ENCODE measurements at places on chromosomes 6 and 20.
A peak's percentile ranks its signal among the peaks of the same experiment; 100 is the strongest.

GRCh38 chr6:120627612-120628011 lies 706.7 kb downstream of the TBC1D32 start:
- no peak for DNase-seq

- no peak for DNase-seq
Observed at GRCh38 chr6:107323133-107323785, 136.1 kb downstream of the PDSS2 start.

DNA sequence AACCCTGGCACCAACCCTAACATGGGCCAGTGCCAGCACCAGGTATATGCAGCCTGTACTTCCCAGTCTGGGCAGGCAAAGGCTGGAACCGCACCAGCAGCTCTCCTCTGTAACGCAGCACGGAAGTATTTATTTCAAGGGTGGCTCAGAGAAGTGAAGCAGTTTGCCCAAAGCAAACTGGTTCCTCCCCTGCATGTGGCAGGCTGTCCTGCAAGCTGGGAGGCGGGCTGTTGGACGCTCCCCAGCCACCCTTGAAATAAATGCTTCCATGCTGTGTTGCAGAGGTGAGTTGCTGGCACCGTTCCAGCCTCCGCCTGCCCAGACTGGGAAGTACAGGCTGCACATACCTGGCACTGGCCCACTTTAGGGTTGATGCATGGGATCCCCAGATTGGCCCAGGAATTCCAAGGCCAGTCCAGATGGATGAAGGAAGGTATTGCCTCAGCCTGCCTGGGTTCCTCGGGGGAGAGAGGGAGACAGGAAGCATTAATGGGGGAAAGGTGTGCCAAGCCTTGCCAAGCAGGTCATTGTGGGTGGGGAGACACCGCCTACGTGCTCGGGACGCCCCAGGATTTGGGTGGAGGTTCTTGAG lies 49.8 kb downstream of the PPARD start:
- DNase-seq, result no peak

- DNase-seq, result no peak
Observed at GRCh38 chr6:73348550-73349204, 5.4 kb downstream of the DPPA5 start.

DNA sequence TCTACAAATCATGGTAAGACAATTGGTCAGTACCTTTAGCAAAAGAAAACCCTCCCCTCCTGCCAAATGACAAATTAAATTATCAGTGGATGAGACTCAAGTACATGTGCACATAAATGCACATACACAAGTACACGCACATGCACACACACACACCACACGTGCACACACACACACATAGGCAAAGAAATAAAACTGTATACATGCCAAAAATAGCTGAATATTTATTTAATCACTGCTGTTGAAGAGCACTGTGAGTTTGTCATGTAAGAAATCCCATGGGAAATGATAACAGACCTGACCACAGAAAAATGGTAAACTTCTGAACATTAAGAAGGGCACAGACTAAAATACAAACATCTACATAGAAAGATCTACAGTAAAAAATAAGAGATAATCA lies 46.6 kb upstream of the TNFAIP3 start:
- DNase-seq, result no peak

DNA sequence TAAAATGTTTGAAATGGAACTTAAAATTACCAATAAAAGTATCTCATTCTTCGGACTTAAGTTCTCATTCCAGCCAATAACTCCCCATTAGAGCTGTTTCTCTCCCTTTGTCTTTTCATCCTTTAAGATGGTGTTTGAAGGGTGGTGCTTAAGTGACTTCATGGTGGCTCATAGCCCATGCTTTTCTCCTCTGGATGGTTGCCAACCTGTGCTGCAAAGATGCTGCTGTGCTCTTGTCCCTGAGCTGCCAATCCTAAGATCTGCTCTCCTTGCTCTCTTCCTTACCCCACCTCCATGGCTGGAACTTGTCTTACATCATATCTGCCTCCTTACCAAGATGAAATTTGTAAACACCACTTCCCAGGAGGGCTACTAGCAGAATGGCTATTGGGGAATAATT lies 31.6 kb upstream of the PNRC1 start:
- peak; percentile 6 for DNase-seq

DNA sequence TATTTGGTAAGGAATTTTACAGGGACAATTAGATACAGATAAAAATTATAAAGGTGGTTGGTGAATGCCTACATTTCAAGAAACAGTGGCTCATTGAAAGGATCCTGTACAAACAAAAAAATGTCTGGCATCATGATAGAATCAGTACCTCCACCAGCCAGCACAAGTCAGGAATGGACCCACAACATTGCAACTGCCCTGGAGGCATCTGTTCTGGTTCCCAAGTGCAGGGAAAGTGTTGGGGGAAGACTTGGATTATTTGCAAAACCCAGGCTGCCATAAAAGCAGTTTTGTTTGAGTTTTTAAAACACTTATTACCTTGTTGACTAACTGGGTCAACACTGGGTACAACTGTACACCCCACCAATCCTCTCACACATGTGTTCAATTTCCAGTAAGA lies 24.3 kb downstream of the ARHGAP40 start:
- no peak for DNase-seq

DNA sequence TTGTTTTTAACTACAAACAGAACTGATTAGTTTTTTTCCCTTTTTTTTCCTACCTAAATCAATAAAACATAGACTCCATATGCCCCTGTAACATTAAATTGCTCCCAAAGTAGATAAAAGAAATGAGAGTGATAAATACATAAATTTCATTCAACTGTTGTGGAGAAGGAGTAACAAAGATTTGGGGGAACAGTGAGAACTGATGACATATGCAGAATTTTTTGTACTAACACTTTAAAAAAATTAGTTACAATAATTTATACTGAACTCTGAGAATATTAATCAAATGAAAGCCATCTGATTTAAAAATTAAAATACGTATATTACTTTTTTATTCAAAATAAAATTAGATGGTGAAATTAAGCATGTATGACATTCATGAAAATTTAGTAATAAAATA lies 195.7 kb downstream of the COL19A1 start:
- no peak for DNase-seq

GRCh38 chr20:48728042-48728825 lies 99.6 kb downstream of the PREX1 start:
- DNase-seq, result no peak

DNA sequence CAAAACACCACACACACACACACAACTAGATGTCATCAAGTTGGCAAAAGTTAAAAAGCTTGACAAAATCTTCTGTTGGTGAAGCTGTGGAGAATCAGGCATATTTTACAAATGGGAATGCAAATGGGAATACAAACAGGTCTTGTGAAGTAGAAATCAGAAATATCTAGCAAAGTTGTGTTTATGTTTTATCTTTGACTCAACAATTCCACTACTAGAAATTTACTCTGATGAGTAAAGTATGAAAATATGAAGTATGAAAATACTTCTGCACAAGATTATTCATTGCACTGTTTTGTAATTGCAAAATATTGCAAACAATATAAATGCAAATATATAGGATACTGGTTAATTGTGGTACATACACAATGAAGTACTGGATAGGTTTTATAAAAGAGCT lies 1166.0 kb upstream of the GJE1 start:
- no peak for DNase-seq

- DNase-seq, result no peak
Observed at GRCh38 chr6:1623769-1624057, 14.0 kb downstream of the FOXC1 start.

GRCh38 chr6:40710626-40711330 lies 123.6 kb upstream of the LRFN2 start:
- peak; percentile 76 for DNase-seq

GRCh38 chr6:132404736-132405135 lies 3.5 kb upstream of the MOXD1 start:
- no peak for DNase-seq

- no peak for DNase-seq
Observed at GRCh38 chr6:121614115-121614514, 178.7 kb downstream of the GJA1 start.

DNA sequence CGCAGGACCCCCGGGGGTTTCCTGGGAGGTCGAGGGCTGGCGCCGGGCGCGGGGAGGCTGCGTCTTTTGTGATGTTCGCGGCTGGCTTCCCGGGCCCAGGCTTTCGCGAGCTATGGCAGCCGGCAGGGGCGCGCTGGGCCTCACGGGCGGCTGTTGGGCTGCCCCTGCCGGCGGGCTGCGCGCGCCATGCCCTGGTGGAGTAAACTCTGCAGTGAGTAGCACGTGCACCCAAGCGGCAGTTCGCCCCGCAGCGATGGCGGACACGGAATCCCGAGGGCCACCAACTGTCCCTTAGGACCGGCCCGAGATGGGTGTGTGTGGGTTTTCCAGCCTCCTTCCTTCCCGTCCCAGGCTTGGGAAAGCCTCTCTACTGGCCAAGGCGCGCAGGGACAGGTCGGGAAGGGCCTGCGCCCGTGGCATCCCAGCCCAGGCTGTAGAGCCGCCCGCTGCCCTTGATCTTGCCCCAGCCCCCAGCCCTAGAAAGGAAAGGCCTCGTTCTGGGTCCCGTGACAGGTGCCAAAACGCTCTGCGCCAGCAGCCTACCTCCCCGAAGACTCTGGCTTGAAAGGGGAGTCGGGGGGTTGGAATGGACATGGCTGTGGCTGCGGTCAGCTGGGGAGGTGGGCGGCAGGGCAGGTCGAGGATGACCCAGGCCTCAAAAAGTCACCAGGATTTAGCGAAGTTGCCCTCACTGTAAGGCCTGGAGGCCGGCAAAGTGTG lies 49.7 kb downstream of the ZBTB2 start:
- DNase-seq, result no peak

- peak; percentile 56 for DNase-seq
Observed at GRCh38 chr20:49701241-49701790, 12.4 kb downstream of the B4GALT5 start.

DNA sequence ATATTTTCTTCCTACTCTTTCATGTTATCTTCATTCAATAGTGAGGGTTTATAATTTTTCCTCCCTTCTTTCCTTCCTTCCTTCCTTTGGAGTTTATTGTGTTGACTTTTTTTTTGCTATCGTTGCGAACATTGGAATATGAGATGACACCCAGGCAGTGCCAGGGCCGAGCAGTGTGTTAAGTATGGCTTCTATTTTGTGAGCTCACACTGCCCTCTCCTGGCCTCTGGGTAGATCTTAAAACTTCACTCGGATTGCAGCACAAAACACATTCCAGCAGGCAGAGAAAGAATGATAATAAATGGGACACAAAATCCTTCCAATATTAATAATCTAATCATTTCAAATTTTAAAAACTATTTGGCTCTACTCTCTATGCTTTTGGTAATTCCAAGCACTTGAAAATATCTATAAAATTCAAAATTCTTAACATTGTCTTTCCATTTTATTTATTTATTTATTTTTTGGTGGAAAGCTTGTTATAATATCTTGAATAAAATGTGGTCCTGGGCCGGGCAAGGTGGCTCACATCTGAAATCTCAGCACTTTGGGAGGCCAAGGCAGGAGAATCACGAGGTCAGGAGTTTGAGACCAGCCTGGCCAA lies 147.4 kb upstream of the OLIG3 start:
- peak; percentile 27 for DNase-seq

GRCh38 chr20:40304119-40304613 lies 384.9 kb downstream of the MAFB start:
- DNase-seq, result no peak

DNA sequence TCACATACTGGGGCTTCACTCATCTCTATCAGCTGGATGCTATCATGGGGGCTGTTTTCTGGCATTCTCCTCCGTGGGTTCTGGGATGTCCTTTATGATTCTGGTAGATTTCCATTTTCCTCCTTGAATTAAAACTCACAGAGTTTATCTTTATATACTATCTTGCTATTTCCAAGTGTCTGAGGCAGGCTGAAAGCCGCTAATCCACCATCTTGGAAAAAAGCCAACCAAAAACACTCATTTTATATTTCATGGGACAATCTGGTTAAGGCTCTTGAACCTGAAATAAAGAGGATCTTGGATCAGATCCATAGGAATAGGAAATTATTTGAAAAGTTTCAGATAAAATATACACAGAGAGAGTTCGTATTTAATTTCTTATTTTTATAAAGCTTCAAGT lies 86.0 kb downstream of the AFG1L start:
- DNase-seq, result no peak

- no peak for DNase-seq
Observed at GRCh38 chr6:12336121-12336971, 46.2 kb downstream of the EDN1 start.

DNA sequence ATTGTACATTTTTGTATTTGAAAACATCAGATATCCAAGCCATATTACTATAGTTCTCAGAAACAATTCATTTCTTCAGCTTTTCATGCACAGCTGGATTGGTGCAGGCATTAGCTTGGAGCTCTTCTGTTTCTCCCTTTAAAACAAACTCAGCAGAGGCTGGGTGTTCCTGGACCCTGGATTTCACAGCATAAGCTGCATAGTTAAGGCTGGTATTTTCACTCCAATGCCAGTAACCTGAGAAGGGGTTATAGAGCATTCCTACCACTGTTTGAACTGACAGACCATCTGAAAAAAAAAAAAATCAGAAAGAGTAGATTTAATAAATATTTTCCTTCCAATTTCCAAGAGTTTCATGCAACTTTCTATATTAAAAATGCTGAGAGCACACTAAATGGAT lies 20.1 kb upstream of the FAXC start:
- no peak for DNase-seq

DNA sequence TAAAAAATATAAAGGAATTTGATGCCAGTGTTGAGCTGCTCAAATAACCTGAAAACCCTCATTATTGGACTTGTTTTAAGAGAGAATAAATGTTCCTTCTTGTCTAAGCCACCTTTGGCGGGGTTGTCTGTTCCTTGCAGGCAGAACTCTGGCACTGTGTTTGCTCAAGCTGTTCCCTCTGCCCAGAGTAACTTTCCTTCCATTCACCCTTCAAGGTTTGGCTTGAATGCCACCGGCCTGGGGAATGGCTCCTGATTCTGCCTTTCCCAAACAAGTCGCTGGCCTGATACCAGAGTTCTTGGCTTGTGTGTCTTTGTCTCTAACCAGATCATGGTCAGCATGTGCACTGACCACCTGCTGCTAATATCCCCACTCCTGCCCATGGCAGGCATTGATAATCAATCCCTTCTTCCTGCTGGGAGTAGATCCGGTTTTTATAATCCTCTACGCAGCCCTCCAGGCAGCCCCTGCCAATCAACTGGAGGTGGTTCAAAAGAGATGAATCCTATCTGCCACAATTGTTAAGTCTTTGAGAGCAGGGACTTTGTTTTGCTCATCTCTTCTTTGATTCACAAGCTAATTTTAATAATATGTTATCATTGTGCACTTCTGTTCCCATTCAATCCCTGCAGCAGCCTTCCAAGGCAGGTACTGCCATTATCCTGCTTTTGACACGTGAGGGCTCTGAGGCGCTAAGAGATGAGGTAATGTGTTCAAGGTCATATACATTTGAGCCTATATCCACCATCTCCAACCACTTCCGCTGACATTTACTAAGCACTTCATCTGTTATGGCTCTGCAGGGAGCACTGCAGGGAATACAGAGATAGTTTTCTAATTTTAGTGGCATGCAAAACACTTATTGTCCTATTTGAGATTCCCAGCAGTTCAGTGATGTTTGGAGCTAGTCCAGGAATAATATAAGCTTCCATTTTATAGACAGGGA lies 3.1 kb upstream of the CCM2L start:
- DNase-seq, result peak; percentile 22
